NCI-H146 (cell line): ENCODE measurements at places on chromosomes 6 and 20.

DNA sequence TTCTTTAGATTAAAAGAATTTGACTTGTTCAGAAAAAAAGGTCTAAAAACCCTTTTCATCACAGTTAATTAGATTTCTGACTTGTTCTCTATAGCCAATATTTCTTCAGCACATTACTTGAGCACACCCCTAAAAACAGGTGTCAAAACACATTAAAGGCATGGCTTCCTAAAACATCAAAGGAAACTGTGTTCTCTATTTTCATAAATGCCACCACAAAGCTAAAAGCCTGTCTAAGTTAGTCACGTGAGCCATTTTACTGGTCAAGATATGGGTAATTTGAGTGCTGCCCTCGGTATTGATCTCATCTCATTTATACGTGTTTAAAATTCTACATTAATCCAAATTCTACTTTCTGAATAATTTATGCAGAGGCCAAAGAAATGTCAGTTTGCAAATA lies 580.5 kb downstream of the HAO1 start:
- no peak for DNase-seq

- DNase-seq, result no peak
These were observed 9.0 kb downstream of the CCDC167 start for GRCh38 chr6:37490536-37491170.

GRCh38 chr6:134480593-134480992 lies 162.7 kb upstream of the SGK1 start:
- no peak for DNase-seq

- no peak for DNase-seq
These were observed 10.6 kb upstream of the TENT5A start for GRCh38 chr6:81763051-81763450.

DNA sequence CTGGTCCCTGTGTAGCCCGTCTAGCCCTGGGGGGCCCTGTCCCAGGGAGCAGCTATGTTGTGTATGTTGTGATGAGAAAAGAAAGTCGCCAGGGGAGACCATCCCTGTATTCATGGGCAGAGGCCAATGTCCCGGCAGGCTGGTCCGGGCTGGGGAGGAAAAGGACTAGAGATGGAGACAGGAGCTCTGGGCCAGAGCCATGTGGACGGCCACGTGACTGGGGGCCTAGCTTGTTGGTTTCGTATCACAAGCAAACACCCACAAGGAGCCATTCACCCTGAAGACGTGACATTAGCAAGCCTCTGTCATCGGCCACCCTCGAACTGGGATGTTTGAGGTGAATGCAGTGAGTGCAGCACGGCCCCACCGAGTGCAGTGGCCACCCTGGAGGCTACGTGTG lies 2.9 kb upstream of the HRH3 start:
- no peak for DNase-seq

DNA sequence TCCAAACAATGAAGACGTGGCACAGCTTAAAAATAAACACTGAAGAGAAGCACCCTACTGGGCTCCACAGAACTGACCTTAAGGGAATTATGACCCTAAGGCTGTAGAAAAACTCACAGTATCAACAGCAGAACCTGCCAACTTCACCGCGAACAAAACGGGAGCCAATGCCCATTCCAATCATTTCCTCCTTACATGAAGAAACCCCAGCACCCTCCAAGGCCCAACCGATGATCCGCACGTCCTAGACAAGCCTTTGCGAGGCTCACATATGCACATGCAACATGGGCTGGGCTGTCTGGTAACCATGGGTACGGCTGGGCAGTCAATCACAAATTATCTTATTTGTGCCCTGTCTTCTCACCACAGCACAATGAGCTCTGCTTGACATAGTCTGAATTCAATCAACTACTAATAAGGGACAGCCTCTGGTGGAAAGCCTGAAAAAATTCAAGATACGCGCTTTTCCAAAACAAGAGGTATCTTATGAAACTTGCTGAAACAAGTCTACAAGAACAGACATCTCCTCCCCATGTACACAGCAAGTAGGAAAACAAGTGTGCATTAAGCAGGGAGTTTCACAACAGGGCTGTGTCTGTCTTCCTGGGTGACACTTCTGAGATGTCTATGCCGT lies 1.7 kb downstream of the DIDO1 start:
- no peak for DNase-seq
